Activated CD4-positive, alpha-beta T cell treated with anti-CD3 and anti-CD28 coated beads, Interleukin-2, amount 50 U/mL, for 48 hours (primary cell): ENCODE measurements at places on chromosomes 1 and 21.
A peak's percentile ranks its signal among the peaks of the same experiment; 100 is the strongest.

DNA sequence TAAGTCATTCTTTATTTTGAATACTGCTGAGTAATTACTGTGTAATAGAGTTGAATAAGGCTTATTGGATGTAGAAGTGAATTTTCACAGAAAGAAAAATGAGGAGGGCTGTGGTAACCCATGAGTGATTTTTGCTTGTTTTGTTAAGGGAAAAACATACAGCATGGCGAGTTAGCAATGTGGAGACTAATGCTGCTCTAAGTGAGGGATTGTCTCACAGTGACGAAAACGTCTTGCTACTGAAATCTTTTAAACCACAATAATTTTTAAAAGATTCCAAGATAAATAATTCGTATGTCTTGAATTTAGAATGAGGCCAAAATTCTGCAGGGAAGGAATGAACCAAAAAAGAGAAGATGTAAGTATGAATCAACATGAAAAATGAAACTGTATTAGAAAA, 16.2 kb upstream of the PLA2G4A start:
- no peak for DNase-seq

GRCh38 chr1:116230712-116231111, 119.5 kb downstream of the MAB21L3 start:
- no peak for DNase-seq

GRCh38 chr1:2227346-2228156, 568 bp upstream of the SKI start:
- peak; percentile 94 for DNase-seq

DNA sequence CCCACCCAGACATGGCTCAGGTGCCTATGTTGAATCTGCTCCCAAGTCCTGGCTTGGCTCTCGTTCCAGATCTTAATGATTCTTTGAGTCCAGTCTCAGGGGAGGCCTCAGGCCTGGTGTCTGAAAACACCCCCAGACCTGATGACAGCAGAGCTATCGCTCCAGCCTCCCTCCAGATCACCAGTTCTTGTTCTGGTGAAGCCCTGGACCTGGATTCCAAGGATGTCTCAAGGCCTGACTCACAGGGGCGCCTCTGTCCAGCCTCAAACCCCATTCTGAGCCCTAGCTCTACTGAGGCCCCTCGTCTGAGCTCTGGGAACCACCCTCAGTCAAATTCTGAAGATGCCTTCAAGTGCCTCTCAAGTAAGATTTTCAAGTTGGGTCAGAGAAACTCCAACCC, 11.4 kb downstream of the MROH7 start:
- DNase-seq: no peak

DNA sequence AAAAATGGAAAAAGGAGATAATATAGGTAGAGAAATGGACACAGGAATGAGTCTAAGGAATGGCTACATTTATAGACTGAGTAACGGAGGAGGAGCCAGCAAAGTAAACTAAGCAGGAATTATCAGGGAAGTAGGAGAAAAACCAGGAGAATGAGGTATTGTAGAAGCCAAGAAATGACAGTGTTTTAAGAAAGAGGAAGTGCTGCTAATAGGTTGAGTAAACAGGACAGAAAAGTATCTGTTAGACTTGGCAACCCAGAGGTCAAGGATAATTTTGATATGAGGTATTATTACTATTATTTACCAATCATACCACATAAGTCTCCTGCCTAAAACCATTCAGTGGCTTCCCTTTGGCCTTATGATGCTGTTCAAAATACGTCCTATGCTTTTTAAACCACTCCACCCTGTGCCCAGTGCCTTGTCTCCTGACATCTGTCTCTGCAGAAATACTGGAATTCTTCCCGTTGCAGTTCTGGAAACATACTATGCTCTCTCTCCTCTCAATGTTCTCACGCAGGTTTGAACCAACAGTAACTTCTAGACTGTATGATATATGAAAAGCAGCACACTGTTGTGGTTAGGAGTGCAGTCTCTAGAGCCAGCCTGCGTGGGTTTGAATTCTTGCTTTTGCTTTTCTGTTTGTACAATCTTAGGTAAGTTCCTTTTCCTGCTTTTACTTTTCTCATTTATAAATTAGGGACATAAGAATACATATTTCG, 24.6 kb upstream of the NEK7 start:
- no peak for DNase-seq
